ENCODE measurements at places on chromosomes 2 and 18.

GRCh38 chr18:2410688-2411087 lies 160.6 kb downstream of the METTL4 start:
- no peak for DNase-seq

- no peak for DNase-seq
Measured at GRCh38 chr2:213098612-213099011, 52.8 kb downstream of the IKZF2 start.

DNA sequence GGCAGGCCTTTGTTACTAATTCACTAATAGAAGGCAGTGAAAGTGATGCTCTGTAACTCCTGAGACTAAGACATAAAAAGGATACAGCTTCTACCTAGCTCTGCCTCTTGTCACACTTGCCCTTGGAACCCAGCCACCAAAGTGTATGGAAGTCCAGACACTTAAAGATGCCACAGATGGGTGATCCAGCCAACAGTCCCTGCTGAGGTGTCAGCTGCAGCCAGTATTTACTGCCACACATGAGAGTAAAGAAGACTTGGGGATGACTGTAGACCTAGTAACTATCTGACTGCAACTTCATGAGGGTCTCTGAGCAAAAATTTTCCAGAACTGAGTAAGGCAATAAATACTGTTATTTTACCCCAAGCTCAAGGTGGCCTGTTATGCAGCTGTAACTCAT lies 8.8 kb downstream of the IMMT start:
- no peak for DNase-seq

- no peak for DNase-seq
Measured at GRCh38 chr2:72289283-72289682, 141.6 kb upstream of the CYP26B1 start.

DNA sequence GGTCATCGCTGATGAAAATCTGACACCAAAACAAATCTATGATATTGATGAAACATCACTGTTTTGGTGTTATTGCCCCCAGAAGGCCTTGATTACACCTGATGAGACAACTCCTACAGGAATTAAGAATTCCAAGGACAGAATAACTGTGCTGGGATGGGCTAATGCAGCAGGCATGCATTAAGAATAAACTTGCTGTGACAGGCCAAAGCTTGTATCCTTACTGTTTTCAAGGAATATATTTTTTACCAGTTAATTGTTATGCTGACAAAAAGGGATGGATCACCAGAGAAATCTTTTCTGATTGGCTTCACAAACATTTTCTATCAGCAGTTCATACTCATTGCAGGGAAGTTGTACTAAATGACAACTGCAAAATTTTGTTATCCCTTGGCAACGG lies 278.2 kb downstream of the IKZF2 start:
- no peak for DNase-seq

DNA sequence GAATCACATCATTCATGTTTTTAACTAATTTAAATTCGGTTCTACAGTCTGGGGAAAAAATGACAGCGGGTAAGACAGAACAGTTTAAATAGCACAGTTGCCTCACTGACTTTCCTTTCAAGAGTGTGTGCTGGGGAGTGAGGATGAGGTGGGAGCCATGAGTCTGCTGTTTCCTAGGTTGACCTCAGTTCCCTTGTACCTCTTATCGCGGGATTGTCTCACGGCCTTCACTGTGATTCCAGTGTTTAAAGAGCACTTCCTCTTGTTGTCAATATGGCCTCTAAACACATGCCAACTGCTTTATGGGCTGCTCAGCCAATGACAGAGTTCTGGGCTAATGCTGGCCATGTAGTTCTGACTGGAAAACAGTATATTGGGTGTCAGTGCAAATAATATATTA lies 41.6 kb upstream of the ALMS1 start:
- no peak for DNase-seq

- no peak for DNase-seq
Measured at GRCh38 chr2:135664623-135665068, 77.0 kb upstream of the UBXN4 start.

GRCh38 chr18:25734336-25734735 lies 356.1 kb downstream of the SS18 start:
- no peak for DNase-seq

DNA sequence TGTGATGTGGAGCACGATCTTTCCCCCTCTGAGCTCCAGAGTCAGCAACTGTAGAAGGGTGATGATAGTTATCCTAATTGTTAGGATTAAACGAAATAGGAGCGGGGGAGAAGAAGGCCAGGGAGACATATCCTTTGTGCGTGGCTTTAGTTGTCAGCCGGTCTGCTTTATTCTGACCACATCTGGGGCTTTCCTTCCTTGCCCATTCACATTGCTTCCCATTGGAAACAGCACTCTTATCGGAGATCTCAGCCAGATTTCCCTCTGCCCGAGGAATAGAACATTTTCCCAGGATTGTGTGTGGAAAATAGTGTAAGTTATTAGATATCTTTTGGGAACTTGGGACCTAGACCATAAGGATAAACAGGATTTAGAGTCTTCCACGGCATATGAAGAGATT lies 1.5 kb downstream of the RALB start:
- no peak for DNase-seq

DNA sequence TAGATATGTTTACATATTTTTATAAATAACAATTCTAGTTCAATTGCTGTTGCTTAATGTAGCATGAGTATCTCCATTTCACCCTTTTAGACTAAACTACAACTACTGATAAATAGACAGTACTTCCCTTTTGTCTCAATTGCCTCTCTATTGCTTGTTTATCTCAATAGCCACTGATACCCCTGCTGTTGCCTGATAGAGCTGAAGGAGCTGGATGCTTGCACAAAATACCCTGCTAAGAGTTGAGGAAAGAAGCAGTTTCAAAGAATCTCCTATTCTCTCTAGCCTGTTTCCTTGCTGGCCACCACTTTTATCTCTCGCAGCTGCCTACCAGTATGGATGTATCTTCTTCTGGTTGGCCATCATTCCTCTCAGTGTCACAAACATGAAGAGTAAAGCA lies 16.9 kb upstream of the ZNF804A start:
- no peak for DNase-seq

- no peak for DNase-seq
Measured at GRCh38 chr18:25422230-25422629, 70.3 kb upstream of the ZNF521 start.

- DNase-seq = no peak
Measured at GRCh38 chr2:136052369-136053362, 65.3 kb downstream of the CXCR4 start.

GRCh38 chr2:200662727-200663126 lies 76.9 kb downstream of the AOX1 start:
- DNase-seq = no peak

- no peak for DNase-seq
Measured at GRCh38 chr2:85949280-85949679, 60.5 kb upstream of the ST3GAL5 start.

DNA sequence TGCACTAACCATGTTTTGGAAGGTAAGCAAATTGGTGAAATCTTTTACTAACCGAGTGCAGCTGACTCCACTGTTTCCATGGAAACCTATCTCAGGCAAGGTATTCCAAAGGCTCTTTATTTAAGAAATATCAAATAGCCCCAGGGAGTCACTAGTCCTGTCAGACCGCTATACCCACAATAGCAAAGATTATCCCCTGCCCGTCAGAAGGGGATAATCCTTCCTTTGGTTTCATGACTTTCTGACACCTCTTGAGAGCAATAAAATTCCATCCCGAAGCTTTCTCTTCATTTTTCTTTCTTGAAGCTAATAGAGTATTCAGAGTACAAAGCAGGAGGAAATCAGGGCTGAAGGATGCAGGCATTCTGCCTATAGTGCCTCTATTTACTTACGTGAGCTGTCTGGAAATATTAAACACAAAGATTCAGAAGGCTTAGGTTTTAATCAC lies 34.7 kb upstream of the MAP2 start:
- no peak for DNase-seq

- DNase-seq = no peak
Measured at GRCh38 chr2:39723946-39724827, 54.9 kb downstream of the THUMPD2 start.

- no peak for DNase-seq
Measured at GRCh38 chr2:40404517-40404916, 47.4 kb downstream of the SLC8A1 start.
